Activated T-cell treated with anti-CD3 and anti-CD28 coated beads for 48 hours (primary cell): ENCODE measurements at places on chromosomes 1 and 21.

GRCh38 chr1:66083003-66083402 lies 290.3 kb downstream of the PDE4B start:
- no peak for DNase-seq

DNA sequence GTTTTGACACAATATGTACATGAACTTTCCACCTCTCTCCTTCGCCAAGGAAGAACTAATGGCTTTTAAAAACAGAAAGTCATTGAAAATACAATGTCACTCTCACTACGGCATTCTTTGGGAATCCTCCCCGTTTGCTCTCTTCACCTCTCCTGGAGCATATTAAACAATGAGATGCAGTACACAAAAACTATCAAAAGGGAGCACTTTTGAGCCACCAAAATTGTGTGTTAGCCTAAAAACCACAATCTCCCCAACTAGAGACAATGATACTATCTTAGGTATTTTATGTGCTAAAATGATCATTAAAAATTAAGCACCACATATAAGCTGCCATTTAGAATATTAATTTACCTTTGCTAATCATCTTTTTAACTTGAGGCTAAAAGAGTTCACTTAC lies 425.5 kb downstream of the KCTD3 start:
- no peak for DNase-seq

DNA sequence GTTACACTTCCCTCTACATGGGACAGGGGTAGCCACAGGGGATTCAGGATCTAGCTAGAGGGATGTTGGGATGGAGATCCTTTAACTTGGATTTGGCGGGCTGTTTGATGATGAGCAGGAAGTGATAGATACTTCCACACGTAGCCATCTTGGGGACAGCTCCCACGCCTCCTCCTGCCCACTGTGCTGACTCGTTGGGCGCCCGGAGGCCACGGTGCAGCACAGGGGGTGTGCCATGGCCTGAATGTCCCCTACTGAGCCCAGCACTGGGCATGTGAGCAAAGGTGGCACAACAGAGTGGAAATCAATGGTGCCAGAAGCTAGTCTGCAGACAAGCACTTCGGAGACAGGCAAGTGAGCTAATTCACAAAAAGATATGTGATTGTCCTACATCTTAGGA lies 31.6 kb upstream of the CCSAP start:
- DNase-seq = no peak

DNA sequence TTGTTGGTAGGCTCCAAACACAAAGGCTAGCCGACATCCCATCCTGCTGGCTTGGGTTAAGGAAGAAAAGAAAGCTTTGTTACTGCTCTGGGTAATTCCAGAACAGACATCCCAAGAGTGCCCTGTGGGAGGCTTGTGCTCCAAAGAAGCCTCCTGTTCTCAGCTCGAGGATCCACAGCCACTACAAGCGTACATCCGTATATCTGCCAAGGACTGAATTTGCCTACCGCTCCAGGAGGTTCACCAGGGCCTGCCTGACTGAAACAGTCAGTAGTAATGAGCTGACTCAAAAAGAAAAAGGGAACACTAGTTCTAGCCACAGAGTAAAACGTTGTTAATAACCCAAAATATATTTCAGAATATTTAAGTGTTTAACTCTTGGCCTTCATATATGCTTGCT lies 24.8 kb upstream of the MUTYH start:
- DNase-seq = no peak

DNA sequence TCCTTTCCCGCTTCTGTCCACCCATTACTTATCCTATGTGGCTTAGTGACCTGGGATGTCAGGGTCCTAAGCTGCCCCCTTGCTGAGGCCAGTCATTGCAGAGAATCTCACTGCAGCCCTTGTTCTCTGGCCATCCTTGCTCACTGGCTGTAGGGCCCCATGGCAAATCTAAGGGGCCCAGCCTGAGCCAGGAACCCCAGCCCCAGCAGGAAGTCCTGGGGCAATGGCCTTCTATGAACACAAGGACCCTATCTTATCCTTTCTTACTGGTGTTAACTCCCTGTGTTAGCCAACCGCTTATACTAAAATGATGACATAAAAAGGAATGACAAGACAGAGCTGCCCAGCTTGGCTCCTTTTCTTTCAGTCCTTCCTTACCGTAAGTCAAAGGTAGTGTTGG lies 29.9 kb downstream of the DHCR24 start:
- DNase-seq = no peak

- DNase-seq = no peak
Observed at GRCh38 chr1:43558346-43558841, 27.7 kb downstream of the PTPRF start.

DNA sequence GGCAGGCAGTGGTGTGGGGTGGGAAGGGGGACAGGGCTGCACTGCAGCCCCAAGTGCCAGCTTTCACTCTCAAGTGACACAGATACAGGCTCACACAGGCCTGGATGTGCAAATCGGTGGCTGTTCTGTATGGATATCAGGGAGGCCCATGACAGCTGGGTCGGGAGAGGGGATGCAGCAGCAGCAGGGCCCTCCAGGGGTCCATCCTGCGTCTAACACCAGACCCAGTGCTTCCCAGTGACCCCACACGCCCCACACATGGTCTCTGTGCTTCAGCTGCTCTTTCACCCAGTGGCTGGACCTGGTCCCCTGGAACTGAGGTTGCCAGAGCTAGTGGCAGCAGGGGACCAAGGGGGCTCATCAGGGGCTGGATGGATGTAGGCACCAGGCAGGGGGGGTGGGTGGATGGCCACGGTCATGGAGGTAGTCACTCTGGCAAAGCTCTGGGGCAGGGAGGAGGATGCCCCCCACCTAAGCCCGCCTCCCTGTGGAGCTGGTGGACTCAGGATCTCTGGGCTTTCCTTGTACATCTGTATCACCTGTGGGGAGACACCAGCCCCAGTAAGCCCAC lies 13.9 kb downstream of the BTBD19 start:
- no peak for DNase-seq

GRCh38 chr1:31725777-31726535 lies 22.1 kb upstream of the COL16A1 start:
- no peak for DNase-seq

DNA sequence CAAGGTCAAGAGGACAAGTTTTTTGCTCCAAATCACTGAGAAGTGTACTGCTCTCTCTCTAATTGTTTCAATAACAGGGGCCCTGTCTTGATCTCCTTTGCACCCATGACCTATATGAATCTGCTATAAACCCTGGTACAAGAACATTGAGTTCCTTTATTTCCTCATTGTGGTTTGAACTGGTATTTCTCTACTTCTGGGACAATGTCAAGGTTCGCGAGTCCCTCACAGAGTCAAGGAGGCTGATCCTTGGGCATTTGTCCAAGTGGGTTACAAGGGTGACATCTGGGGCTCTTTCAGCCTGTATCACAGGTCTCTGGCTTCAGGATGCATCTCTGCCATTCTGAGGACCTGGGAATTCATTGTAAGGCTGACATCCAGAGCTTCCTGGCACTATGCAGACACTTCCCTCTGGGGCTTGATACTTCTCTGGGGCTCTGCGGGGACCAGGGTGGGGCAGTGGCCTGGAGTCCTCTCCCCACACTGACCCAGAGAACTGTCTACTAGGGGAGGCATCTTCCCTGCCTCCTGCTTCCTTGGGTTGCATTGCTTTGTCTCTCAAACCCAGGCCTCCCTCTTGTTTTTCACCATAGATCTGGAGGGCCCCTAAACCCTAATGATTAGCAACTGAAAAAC lies 22.5 kb upstream of the ZNF648 start:
- DNase-seq = no peak
